Right lung (tissue), 10 donors: ENCODE measurements at places on chromosomes 2 and 18. TPM values are rescaled to one million over a fixed set of nuclear protein-coding genes. Genes with fewer than 3 reads are reported as not detected.

DNA sequence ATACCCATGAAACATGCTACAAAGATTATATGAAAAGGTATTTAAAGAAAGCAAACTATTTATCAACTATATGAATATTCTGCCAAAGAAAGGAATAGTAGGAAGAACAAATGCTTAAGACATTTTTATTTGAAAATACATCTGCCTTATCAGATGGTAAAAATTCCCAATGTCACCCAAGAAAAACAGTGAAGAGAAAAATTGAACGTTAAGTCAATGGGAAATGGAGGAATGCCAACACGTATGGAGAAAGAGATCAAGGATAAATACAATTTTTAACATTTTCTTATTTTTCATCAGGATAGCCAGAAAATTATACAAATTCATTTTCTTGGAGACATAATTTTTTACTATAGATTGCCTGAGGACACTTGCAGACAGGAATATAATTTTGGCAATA lies 394.2 kb downstream of the ZEB2 start:
- DNase-seq = no peak

- no peak for DNase-seq
These were observed 120.0 kb upstream of the SIX3 start for GRCh38 chr2:44821500-44821899.

DNA sequence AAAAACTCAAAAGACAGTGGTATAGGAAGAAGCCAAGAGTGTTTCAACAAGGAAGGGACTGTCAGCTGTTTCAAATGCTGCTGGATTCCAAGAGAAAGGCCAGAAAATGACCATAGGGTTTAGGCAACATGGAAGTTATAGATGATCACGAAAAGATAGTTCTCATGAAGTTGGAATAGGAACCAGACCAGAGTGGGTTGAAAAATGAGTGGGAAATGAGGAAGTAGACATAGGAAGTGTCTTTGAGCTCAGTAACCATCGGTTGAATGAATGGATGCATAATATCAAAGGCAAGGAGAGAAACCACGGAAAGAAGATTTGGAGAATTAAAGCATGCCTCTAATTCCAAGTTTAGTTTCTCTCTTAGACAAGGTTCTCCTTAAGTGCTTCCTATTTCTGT lies 1.3 kb downstream of the NCAPH start:
- no peak for DNase-seq

- DNase-seq = no peak
These were observed 658.5 kb downstream of the ARHGAP15 start for GRCh38 chr2:143787674-143788073.

DNA sequence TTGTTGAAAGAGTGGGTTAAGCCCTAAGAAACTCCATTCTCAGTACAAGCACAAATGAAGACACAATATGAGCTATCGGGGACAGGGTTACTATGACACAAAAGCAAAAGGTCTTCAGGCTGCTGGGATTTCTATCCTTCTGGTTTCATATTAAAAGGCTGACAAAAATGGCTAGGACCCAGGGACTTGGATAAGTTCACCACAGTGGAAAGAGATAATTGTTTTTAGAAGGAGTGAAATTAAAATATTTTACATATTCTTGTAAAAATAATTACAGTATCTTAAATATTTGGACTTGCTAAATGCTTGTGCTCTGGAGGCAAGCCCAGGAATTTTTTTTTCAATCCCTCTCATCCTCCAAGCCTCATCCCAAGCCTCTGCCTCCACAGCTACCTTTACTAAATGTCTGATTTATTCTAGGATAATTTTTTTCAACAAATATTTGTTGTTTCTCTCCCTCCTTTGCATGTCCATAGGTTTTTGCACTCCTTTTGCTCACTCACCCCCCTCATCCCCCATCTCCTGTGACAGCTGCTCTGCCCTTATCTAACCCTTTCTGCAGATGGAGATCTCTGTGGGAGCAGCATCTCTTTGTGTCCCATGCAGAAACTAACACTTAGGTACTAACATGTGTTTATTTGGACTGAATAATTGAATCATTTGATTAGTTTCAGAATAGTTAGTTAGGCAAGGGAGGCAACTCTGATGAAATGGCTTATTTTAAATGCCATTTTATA lies 47.8 kb upstream of the NABP1 start:
- DNase-seq = no peak

DNA sequence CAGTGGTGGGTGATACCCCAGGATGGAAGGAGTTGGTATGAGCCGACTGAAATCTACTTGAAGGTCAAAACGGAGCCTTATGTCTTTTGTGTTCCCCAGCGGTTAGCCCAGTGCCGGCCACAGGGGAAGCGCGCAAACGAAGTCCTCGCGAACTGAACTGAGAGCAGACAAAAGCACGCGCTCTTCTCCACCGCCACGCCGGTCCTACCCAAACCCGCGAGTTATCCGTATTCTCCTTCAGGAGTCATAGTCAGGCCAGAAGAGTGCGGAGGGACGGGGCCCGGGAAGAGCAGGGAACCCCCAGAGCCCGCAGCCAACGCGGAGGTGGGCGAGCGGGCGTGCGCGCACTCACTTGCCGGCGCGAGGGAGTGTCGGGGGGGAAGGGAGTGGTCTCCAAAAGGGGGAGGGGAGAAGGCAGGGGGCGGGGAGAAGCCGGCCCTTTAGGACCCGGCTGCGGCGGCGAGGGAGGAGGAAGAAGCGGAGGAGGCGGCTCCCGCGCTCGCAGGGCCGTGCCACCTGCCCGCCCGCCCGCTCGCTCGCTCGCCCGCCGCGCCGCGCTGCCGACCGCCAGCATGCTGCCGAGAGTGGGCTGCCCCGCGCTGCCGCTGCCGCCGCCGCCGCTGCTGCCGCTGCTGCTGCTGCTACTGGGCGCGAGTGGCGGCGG lies at the start of gene IGFBP2:
Gene IGFBP2, plus strand, starts transcription at position 469 of the 664 bp plus-strand sequence. Its CDS starts 104 bp downstream, at position 573.
- DNase-seq = no peak

- DNase-seq = no peak
These were observed 1.0 kb downstream of the HDLBP start for GRCh38 chr2:241314226-241315092.

DNA sequence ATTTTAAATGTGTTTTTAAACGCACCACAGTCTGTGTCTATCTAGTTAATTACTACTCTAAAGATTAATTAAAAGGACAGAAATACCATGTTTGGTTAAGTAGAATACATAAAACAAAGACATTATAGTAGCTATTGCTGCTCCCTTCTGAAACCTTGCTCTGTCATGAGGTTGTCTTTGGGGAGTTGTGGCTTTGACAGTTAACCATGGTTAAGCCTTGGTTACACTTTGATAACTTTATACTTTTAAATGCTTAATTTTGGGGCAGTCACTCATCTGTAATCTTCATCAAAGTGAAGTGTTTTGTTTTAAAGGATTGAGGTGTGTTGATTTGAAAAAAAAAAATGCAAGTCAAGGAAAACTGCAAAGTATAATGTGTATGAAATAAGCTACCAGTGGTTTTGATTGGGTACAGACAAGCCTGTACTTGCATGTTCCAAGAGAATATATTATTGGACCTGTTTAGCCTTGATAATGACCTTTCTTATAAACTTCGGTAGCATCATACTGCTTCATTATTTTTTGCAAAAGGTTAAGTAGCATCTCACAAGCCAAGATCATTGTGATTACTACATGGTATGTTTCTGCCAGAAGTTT lies 29.8 kb upstream of the TBR1 start:
- no peak for DNase-seq

- DNase-seq = no peak
These were observed 1.7 kb downstream of the SYT4 start for GRCh38 chr18:43275546-43275945.

DNA sequence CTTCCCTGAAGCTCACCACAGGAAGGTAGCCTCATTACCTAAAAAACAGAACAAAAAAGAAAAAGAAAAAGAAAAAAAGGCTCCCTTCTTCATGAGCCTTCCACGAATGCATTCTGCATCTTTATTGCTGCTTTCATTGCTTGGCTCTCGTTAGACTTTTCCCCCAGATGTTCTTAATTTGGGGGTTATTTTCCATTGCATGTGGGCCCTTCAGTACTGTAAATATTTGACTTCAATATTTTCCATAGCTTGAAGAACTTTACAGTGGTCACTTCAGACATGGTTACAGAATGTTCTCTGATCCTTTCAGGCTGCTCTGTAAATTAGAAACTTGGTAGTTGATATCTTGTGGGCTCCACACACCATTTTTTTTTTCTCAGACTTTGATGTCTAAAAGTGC lies 65.6 kb upstream of the COPS8 start:
- DNase-seq = no peak

GRCh38 chr18:64149916-64150438 lies 1.1 kb upstream of the LINC00305 start:
- DNase-seq = no peak

DNA sequence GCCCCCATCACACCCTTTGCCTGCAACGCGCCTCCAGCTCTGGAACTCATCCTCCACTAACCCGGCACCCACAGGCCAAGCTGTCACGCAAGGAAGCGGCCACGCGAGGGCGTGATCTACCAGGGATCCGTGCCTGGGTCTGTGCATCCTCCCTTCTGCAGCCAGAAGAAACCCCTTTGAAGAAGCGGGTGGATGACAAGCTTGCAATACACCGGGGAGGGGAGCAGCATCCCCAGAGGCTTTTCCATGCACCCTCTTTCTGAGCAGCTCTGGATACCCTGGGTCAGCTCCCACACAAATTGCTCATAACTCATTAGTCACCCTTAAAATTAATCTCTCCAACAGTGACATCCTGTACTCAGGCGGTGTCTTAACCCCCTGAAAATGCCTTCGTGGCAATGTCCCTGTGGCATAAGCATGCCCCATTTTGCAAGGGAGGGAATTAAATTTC lies 47.6 kb downstream of the PDCL3 start:
- DNase-seq = peak; percentile 43

GRCh38 chr2:240467149-240467642 lies 31.7 kb downstream of the GPC1 start:
- DNase-seq = no peak

- peak; percentile 68 for DNase-seq
These were observed 10.2 kb upstream of the MMADHC start for GRCh38 chr2:149597668-149598326.

DNA sequence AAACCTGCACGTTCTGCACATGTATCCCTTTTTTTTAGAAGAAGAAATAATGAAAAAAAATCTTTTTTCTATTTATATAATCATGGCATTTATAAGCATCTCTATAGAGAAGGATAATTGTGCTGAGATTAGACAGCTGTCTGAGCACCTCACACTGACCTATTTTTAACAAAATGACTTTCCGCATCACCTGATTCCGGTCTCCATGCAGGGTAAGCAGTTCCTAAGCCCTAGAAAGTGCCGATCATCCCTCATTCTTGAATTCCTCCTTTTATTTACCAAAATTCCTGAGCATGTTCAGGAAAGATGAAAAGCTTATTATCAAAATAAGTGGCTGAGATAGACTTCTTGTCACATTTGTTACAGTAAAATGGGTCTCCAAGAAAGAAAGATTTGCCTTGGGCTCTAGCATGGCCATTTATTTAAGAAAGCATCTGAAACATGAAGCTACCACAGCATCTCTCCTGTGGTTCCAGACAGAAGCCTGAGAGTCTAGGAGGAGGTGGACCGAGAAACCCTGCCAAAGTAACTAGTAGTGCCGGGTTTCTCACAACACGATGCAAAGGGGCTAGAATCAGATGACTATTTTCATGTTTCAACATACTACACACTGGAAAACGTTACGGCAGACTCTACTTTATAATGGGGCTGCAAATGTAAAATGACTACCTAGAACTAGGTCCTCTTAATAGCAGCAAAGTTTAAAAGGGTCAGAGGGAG lies 670 bp downstream of the GKN1 start:
- no peak for DNase-seq

DNA sequence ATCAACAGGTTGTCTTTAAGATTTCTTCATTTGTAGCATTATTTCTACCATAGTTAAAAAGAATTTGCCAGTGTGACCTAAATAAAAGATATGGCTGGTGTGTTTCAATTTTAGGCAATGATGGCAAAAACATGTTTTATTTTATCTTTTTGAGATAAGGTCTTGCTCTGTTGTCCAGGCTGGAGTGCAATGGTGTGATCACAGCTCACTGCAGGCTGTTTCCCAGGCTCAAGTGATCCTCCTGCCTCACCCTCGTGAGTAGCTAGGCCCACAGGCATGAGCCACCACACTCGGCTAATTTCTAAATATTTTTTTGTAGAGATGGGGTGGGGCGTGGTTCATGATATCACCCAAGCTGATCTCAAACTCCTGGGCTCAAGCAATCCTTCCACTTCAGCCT lies 47.0 kb upstream of the COBLL1 start:
- DNase-seq = no peak

DNA sequence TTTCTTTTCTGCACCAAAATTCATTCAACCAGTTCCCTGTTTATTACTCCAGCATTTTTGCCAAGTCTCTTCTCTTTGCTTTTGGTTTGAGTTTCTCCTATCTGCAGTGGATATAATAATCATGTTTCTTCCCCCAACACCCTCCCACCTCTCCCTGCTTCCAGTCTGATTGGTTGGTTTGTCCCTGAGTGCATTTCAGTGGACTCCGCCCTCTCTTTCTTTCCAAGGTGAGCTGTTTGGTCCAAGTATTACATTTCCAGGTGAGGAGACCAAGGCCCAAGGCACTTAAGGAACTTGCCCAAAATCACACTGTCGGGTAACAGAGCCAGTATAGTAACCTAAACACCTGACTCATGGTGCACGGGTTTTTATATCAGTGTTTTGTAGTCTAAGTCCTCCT lies 17.7 kb downstream of the MRO start:
- DNase-seq = no peak

DNA sequence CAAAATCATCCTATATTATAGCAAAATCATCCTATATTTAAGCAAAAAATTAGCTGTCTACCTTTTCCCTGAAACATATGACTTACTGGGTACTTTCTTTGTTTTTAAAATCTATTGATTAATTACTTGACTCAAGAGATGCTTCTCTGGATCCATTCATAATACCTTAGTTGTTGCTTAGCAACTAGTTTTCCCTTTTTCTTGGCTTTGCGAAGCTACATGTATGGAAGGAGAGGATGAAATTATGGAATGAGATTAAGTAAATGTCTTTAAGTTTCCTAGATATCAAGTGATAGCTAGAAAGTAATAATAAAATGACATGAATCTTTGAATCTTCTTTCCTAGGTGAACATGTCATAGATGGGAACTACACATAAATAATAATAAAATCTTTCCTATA lies 1033.2 kb upstream of the FAM98A start:
- DNase-seq = no peak

DNA sequence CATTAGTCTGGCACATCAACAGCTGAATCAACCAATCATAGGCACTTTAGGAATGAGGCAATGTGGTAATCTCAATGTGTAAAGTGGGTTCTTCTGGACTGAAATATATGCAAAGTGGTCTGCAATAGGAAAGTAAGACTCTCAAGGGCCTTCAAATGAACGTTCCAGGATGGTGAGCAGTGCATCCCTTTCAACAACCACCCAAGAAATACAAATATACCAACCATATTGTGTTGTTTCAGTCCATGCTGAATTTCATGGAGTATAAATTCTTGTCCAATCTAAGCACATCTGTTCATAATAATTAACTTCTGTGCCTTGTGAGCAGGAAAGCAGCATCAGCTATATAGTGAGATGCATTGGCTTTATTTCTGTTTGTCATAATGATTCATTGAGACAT lies 556.2 kb downstream of the THSD7B start:
- DNase-seq = no peak

GRCh38 chr2:217085543-217085942 lies 225.7 kb upstream of the TNP1 start:
- DNase-seq = no peak

- DNase-seq = no peak
These were observed 94.2 kb upstream of the SLC39A10 start for GRCh38 chr2:195562570-195563566.

NEB gene
- polyA plus RNA-seq = 5.7 TPM

LDLRAD4 gene
- 18.6 TPM for polyA plus RNA-seq

ARHGAP15 gene
- 27.6 TPM for polyA plus RNA-seq

SERPINB3 gene
- polyA plus RNA-seq = not detected

EPHA4 gene
- 27.8 TPM for polyA plus RNA-seq

CHRND gene
- 0.15 TPM for polyA plus RNA-seq

ALLC gene
- polyA plus RNA-seq = not detected

DNER gene
- polyA plus RNA-seq = 2.4 TPM

MROH2A gene
- polyA plus RNA-seq = 0.55 TPM
